ENCODE measurements at places on chromosomes 11 and 22.

DNA sequence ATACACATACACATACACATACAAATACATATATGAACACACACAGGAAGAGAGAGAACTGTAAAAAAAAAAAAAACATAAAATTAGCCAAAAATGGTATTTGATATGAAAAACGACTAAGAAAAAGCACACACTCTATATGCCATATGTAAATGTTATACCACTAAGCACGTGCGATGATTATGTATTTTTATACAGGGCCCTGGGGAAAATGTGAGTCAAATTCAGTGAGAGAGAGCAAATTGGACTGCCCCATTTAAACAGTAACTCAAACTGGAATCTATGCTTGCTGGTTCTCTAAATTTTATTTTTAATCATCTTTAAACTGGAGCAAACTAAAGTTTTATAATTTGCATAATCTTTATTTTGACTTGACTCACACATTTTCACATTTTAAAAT, 197.8 kb upstream of the MTNR1B start:
- DNase-seq: no peak

GRCh38 chr11:36488096-36488495, 22.0 kb downstream of the TRAF6 start:
- DNase-seq: no peak

- no peak for DNase-seq
These were observed 8.3 kb upstream of the KIAA0930 start for GRCh38 chr22:45248832-45249561.

DNA sequence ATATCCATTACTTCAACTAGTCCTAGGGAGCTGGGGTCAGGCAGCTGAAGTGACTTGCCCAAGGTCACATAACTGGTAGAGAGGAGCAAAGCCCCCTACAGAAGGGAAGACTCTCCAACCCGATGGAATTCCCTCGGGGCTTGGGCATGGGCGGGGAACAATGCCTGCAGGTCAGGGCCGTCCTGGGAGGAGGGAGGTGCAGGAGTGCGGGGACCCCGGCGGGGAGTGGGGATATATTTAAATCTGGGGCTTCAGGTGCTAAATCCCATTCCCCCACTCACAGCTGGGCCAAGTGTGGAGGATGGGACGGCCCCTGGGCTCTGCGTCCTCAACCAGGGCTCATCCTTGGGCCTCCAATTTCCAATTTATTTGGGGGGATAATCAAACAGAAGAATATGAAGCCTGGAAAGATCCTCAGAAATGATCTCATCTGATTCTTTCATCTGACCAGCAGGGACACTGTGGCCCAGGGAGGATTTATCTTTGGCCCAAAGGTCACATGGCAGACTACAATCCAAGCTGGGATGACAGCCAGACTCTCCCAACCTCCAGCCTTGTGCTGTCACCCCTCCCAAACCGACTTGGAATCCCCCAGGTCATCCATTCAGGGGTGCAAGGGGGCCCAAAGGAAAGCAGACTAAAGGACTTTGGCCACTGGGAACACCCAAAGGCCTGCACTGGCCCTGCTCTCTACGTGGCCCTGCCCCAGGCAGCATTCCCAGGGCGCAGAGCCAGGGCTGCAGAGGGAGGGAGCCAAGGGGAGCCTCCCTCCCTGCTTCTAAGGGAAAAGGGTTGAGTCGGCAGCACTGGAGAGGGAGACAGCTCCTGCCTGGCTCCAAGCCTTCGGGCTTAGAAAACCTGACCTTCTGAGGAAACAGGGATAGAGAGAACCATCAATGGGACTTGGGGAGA, 8.7 kb upstream of the C1QTNF6 start:
- peak; percentile 62 for DNase-seq

GRCh38 chr11:63023222-63023814, 7.7 kb upstream of the SLC22A8 start:
- no peak for DNase-seq

- no peak for DNase-seq
These were observed 681.6 kb downstream of the TBC1D22A start for GRCh38 chr22:47443836-47444745.

GRCh38 chr11:112212710-112213109, 13.5 kb upstream of the PTS start:
- no peak for DNase-seq

GRCh38 chr11:19511413-19512183, 201.0 kb upstream of the NAV2 start:
- peak; percentile 58 for DNase-seq

GRCh38 chr11:35407041-35407440, 12.3 kb downstream of the SLC1A2 start:
- DNase-seq: no peak

- no peak for DNase-seq
These were observed 344.9 kb upstream of the B3GAT1 start for GRCh38 chr11:134756811-134757540.

DNA sequence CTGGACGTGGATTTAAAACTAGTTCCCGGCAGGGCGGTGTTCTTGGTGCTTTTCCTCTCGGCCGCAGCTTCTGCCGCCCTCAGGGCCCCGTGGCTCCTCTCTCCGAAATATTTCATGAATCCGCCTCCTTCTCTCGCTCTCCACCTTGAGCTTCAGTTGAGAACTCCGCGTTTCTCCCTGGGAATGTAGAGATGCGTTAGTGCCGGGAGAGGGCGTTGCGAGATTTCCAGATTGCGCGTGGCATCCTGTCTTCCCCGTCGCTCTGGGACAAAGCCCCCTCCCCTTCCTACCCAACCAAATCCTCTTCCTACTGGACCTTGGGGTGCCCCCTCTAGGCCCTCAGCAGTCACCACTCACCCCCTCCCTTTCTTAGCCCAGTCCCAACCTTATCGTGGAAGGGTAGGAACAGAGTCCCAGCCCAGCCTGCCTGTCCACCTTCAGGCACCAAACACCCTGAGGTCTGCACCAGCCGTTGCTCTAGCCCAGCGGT, 15.5 kb upstream of the RAC2 start:
- DNase-seq: no peak

DNA sequence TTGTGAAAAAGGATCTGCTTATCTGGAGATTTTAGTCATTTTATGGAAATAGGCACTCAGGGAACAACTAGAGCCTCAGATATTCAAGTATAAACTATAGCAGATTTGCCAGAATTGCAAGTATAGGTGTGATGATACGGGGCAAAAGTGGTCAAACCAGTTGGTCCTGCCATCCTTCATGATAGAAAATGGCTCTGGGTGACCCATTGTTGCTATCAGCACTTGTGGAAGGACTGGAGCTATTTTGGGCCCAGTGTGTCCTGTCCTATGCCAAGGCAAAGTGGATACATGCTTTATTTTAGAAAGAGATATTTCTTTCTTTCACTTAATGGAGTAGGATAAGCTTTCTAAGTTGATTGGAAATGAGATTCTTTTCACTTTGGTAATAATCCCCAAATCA, 85.2 kb downstream of the PPP6R3 start:
- DNase-seq: no peak

DNA sequence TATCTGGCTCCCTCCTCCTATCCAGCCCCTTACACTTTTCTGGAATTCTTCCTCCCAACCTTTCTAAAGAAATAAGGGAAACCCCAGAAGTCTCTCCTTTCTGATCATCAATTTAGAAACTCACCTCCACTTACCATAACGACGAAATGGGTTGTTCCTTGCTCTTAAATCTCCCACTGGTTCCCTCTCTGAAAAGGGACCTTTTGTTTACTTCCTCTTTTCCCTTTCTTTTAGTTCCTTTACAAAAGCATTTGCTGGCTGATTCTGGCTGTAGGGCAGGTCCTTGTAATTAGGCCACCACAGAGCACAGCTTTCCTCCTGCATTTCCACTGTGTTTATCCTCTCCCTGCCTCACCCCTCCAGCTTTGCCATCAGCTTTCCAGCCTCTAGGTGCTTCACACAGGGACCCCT, 12.0 kb downstream of the JAML start:
- DNase-seq: no peak

DNA sequence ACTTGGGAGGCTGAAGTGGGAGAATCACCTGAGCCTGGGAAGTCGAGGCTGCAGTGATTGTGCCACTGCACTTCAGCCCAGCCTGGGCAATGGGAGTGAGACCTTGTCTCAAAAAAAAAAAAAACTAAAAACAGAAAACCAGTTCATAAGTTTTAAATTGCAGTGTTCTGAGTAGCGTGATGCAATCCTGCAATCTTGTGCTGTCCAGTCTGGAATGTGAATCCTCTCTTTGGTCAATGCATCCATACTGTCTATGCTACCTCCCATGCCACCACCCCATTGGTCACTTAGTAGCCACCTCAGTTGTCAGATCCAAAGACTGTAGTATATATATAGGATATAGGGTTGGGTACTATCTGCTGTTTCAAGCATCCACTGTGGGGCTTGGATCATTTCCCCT, 11.1 kb downstream of the YAP1 start:
- no peak for DNase-seq

DNA sequence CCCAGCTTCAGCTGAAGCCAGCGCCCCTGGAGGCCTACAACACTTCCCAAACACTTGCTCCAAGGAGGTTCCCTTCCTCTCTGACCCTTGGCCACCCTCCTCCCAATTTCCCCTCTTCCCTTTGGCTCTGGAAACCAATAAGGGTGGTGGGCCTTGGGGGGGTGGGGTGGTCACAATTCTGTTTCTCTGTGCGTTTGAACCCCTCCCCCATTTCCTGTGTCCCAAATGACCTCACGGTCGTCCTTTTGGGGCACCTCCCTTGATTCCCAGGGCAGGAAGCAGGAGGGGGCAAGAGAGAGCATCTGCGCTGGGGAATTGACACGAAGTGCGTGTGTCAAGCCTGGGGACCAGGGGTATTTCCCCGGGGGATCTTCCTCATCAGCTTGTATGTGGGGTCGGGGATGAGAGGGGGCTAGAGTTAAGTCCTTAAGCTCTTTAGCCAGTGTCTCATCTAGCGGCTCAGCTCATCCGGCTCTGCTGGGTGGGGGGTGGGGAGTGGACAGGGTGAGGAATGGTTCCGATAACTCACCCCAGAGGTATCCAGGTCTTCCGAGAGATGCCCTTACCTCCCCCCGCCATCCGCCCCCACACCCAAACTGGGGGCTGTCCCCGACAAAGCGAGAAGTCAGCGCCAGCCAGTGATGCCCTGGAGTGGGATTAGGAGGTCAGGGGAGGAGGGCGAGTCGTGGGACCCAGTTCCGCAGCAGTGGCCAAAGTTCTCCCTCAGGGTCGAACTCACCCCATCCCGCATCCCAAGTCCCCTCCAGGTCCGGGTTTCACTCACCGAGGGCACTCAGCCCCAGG, 587 bp downstream of the ESAM start:
- DNase-seq: no peak

DNA sequence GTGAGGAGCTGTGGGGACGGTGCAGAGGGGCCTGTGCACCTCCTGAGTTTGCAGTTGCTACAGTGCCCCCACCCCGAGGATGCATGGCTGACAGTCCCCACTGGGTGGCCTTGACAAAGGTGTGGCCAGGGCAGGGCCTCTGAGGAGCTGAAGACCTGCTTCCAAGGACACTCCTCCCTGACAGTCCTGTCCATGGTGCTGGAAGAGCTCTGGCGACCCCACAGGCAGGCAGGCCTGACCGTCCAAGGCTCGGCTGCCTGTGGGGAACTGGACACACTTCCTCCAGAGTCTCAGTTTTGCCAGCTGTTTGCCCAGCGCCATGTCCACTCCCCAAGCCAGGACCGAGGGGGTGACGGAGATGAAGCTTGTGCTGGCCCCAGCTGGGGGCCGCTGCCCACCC, 32.7 kb downstream of the BRSK2 start:
- no peak for DNase-seq

DNA sequence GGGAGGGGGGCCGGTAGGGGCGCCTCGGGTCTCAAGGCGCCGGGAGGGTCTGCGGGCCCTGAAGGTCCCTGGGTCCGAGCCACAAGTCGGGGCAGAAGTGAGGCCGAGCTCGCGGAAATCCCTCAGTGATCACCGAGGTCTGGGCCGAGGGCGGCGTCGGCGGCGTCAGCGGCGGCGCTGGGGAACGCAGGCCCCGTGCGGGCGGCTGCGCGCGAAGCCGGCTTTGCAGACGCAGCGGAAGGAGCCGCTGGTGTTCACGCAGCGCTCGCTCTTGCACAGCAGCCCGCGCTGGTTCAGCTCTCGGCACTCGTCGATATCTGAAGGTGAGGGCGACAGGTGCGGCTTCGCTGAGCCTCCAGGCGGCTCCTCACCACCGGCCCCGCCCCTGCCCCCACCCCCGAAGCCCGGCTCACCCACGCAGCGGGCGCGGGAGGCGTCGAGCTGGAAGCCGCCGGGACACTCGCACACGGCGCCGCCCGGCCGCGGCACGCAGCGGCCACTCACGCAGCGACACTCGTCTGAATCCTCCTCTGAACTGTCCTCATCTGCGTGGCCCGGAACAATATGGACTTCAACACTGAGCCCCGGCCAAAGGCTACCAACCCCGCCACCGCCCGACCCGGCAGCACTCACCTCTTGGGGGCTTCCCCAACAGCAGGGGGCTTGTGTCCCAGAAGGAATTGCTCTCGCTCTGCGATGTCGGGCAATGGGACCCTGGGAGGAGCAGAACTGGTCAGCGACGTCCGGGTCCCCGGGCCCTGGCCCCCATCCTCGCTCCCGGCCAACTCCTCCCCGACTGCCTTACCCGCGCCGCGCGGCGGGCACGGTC, 14.2 kb downstream of the SCYL1 start:
- no peak for DNase-seq

DNA sequence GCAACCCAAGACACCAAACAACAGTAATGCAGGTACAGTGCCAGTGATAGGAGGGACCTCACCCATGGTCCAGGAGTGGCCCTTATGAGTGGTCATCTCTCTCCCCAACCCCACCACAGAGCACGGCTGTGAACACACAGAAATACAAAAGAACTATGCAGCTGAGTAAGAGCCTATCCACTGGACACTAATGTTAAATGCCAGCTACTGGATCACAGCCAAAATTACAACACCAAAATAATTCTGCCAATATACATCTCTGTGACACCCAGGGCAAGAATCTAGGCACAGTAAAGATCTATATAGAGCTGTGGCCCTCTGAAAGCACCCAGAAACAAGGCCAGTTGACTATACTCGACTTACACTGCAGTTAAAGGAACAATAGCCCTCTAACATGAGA, 22.8 kb upstream of the GPR83 start:
- no peak for DNase-seq

DNA sequence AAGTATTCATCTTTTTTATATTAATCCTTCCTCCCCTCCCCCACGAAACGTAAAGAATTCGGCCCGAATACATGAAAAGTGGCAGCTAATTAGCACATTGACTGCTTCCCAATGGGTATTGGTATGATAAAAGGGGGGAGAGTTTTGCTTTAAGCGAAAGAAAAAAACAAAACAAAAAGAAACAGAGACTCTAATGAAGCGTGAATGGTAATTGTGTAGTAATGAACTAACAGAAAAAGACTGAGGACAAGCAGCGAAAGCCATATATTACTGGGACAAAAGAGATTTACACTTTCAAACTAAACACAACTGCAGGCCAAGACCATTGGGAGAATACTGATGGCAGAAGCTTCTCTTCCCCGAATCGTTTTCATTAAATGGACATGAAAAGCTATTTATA, 2.5 kb downstream of the DBX1 start:
- DNase-seq: no peak

DNA sequence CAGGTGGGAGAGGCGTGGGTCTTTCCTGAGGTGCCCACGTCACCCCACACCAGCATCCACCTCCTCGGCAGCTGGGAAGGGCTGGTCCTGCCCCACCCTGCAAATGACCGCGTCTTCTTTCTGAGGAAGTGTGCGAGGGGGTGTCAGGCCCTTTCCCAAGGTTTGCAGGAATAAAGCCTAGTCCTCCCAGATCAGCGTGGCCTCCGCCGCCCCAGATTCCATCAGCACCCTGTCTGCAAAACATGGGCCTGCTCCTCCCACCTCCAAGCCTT, 14.4 kb upstream of the SLC39A13 start:
- peak; percentile 75 for DNase-seq

Measured in left lung (tissue), 14 donors.